ENCODE measurements at places on chromosomes 11 and 22. TPM values are rescaled to one million over a fixed set of nuclear protein-coding genes. Genes with fewer than 3 reads are reported as not detected.

- no peak for DNase-seq
These were observed 751.2 kb downstream of the JRKL start for GRCh38 chr11:97140885-97141494.

GRCh38 chr11:106424111-106424510, 346.6 kb downstream of the AASDHPPT start:
- no peak for DNase-seq

GRCh38 chr11:48064306-48064705, 83.9 kb downstream of the PTPRJ start:
- DNase-seq = no peak

The WT1 gene
- 3.1 TPM for total RNA-seq

- no peak for DNase-seq
These were observed 336.5 kb downstream of the TMEM135 start for GRCh38 chr11:87374038-87374807.

GRCh38 chr22:44887941-44888366, 121.9 kb downstream of the PHF21B start:
- DNase-seq = no peak

The FAT3 gene
- total RNA-seq = 0.03 TPM

The CABP2 gene
- total RNA-seq = not detected

- DNase-seq = peak; percentile 61
These were observed 2.6 kb upstream of the ATP5MGL start for GRCh38 chr22:42642806-42643633.

DNA sequence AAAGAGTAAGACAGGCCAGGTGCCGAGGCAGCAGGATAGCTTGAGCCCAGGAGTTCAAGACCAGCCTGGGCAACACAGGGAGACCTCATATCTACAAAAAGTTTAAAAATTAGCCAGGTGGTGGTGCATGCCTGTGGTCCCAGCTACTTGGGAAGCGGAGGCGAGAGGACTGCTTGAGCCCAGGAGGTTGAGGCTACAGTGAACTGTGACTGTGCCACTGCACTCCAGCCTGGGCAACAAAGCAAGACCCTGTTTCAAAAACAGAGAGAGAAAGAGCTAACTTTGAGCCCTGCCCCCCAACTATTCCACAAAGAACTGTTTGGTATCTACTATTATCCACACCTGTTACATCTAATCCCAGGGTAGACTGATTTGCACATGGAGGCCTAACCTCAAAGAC, 49.2 kb upstream of the RAPSN start:
- no peak for DNase-seq

Measured in Right ventricle myocardium inferior (tissue), 1 donor.